Smooth muscle cell of trachea (primary cell): ENCODE measurements at places on chromosomes 5 and 9. TPM values are rescaled to one million over a fixed set of nuclear protein-coding genes. Genes with fewer than 3 reads are reported as not detected.

PCDHA3 gene
- total RNA-seq = 0.15 and 0.17 TPM in 2 replicates

TAF1L gene
- under 0.01 TPM in 2 replicates for total RNA-seq

PPP1R2B gene
- total RNA-seq = under 0.01 and 0.15 TPM in 2 replicates

ADRB2 gene
- total RNA-seq = 1.3 and 2.2 TPM in 2 replicates

CRAT gene
- 63.4 and 90.5 TPM in 2 replicates for total RNA-seq

INSL6 gene
- not detected in 2 replicates for total RNA-seq

NUTM2G gene
- total RNA-seq = not detected in 2 replicates

MARCOL gene
- total RNA-seq = not detected in 2 replicates

OCLN gene
- 1.0 and 2.2 TPM in 2 replicates for total RNA-seq

PLK2 gene
- total RNA-seq = 55.7 and 536 TPM in 2 replicates

SLC6A3 gene
- under 0.01 TPM in 1 of 2 replicates, not detected in the other for total RNA-seq

ANKDD1B gene
- total RNA-seq = 0.29 and 1.3 TPM in 2 replicates

PHF24 gene
- under 0.01 TPM in 1 of 2 replicates, not detected in the other for total RNA-seq

PRDM9 gene
- not detected in 2 replicates for total RNA-seq

TAS2R1 gene
- not detected in 2 replicates for total RNA-seq

BHMT2 gene
- total RNA-seq = 6.4 and 11.1 TPM in 2 replicates

VAV2 gene
- 17.5 and 19.4 TPM in 2 replicates for total RNA-seq

PAEP gene
- total RNA-seq = not detected in 2 replicates

NINJ1 gene
- total RNA-seq = 21.5 and 86.8 TPM in 2 replicates

TXNDC8 gene
- total RNA-seq = 1.9 TPM in 1 of 2 replicates, not detected in the other

SPATA31E1 gene
- not detected in 2 replicates for total RNA-seq

PCDHA9 gene
- under 0.01 TPM in 2 replicates for total RNA-seq

DNM1 gene
- total RNA-seq = 83.0 and 86.0 TPM in 2 replicates

RNF208 gene
- 0.15 and 0.50 TPM in 2 replicates for total RNA-seq

PLEKHG4B gene
- under 0.01 TPM in 2 replicates for total RNA-seq

ADAMTS16 gene
- 0.17 TPM in 1 of 2 replicates, not detected in the other for total RNA-seq

DBH gene
- not detected in 2 replicates for total RNA-seq

SAXO1 gene
- under 0.01 and 0.17 TPM in 2 replicates for total RNA-seq

ZNF883 gene
- total RNA-seq = 3.9 and 7.9 TPM in 2 replicates

PCDHA6 gene
- 0.44 and 0.50 TPM in 2 replicates for total RNA-seq

PCDHA4 gene
- 0.29 and 0.33 TPM in 2 replicates for total RNA-seq

EFNA5 gene
- total RNA-seq = 3.8 and 5.8 TPM in 2 replicates

LSM11 gene
- total RNA-seq = 3.1 and 3.5 TPM in 2 replicates

C9orf153 gene
- total RNA-seq = 0.15 and 0.50 TPM in 2 replicates

ST8SIA4 gene
- total RNA-seq = 0.17 and 0.29 TPM in 2 replicates

CANX gene
- total RNA-seq = 606 and 677 TPM in 2 replicates

KCNV2 gene
- total RNA-seq = not detected in 2 replicates

HMCN2 gene
- under 0.01 and 0.17 TPM in 2 replicates for total RNA-seq

ANP32B gene
- total RNA-seq = 11.6 and 14.0 TPM in 2 replicates

DMRT3 gene
- not detected in 2 replicates for total RNA-seq
